Esophagus squamous epithelium (tissue), 5 donors: ENCODE measurements at places on chromosomes 6 and 20.

DNA sequence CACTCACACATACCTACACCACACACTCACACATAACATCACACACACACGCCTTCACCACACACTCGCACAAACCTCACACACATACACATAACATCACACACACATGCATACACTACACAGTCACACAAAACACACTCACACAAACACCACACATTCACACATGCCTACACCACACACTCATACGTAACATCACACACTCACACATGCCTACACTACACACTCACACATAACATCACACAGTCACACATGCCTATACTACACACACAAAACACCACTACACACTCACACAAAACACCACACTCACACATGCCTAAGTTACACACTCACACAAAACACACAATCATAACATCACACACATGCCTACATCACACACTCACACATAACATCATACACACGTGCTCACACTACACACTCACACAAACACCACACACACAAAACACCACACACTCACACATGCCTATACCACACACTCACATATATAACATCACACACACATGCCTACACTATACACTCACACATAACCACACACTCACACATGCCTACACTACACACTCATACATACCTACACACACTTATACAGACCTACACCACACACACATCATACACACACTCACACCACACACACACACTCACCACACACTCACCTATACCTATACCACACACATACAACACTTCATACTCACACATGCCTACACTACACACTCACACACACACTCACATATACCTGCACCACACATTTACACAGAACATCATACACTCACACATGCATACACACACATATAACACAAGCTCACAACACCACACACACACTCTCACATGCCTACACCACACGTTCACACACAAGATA lies 383.5 kb downstream of the C6orf118 start:
- DNase-seq: no peak

DNA sequence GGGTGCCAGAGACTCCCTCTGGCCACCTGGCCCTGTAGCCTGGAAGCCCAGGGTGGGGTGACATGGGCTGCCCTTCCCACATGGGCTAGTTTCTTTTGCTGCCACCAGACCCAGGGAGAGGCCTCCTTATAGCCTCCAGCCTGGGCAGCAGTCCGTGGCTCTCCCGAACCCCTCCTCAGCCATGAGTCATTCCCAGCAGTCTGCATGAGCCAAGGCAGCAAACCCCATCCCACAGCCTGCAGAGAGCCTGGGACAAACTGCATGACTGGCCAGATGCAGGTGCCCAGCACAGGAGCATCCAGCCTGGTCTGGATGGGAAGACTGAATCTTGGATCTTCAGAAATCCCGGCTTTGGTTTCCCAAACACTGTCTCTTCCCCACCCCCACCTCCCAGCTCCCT lies 75.7 kb downstream of the MRPL14 start:
- no peak for DNase-seq

- no peak for DNase-seq
Observed at GRCh38 chr20:22407237-22408193, 176.9 kb downstream of the FOXA2 start.

GRCh38 chr6:129670634-129671033 lies 39.3 kb downstream of the ARHGAP18 start:
- no peak for DNase-seq

GRCh38 chr6:170287371-170287876 lies 3.5 kb downstream of the DLL1 start:
- no peak for DNase-seq

- no peak for DNase-seq
Observed at GRCh38 chr6:130993292-130993765, 69.7 kb downstream of the EPB41L2 start.

- DNase-seq: no peak
Observed at GRCh38 chr6:151905072-151905471, 97.6 kb downstream of the ESR1 start.

DNA sequence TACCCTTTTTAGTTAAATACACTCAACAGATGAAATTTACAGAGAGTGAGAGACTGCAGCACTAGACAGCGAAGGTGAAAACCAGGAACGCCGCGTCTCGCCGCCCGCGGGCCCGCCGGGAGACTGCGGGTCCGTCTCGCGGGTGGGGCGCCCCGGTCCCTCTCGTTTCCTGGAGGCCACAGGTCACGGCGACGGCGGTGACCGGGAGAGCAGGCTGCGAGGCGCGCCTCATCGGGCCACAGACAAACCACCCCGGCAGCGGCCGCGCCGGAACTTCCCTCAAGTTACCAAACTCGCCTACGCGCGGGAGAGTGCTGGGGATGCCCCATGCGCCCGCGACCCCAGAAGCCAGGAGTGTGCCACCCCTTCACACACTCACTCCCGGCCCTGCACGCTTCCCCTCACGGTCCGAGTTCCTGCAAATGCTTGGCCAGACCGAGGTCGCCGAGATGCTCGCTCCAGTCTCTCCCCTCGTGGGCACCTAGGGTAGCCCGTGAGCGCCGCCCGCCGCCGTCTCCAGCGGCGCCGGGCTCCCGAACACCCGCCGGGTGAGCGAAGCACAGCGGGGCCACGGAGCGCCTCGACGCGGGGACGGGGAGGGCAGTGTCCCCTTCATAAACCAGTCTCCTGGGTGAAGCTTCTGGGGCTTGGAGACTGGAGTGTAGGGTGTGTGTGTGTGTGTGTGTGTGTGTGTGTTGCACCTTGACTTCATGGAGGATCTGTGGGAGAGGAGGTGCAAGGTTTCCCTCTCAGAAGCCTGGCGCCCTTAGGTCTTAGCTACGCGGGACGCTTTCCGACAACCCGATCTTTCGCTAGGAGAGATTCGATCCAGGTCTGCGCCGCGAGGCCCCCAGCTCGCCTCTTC lies 1.4 kb downstream of the BACH2 start:
- DNase-seq: no peak

DNA sequence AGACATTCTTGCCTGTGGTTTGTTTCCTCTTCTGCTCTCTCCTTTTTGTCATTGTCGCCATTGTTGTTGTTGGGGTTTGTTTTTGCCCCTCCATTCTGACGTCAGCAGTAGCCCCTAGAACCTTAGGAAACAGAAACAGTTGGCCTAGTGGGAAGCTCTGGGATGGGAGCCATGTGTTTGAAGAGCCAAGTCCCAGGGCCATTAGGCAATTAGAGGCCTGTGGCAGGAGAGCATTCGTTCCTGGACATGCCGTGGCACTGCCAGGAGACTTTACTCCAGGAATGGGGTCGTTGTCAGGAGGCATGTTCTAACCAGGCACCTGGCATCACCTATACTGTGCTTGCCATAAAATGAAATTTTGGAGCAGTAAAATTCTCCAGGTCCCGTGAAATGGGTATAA lies 39.7 kb downstream of the PPARD start:
- DNase-seq: no peak

GRCh38 chr20:22470620-22471026 lies 113.7 kb downstream of the FOXA2 start:
- no peak for DNase-seq

- DNase-seq: no peak
Observed at GRCh38 chr20:1894951-1895673, at the start of gene SIRPA. Gene SIRPA (plus strand): TSS chr20:1895407. CDS start chr20:1895448, 41 bp downstream.

DNA sequence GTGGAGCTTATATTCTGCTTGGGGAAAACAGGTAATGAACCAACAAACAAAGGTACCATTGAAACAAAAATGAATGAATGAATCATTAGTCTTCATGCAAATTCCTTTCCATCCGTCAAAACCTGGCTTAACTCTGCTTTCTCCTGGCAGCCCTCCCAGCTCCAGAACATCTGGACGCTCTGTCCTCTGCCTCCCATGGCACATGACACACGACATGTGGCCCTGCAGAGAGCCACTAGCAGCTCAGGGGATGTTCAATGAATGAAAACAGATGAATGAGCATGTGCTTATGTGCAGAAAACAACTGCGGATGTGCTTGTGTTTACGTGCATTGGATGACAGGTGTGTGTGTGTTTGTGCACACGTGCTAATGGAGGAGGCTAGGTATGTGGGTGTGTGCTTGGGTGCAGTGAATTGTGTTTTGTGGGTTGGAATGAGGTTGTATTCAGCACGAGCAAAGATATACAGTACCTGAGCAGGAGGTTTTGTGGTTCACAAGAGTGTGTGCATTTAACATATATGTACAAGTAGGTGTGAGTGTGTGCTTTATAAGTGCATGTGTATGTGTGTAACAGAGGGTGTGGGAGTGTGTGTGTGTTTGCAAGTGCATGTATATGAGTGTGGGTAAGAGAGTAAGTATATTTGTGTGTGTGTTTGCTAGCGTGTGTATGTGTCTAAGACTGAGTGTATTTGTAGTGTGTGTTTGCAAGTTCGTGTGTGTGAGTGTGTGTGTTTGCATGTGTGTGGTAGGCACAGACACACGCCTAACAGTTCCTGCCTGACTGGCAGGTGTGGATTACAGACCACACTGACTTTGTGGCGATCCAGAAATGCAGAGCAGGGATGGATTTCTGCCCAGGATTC lies 374.1 kb upstream of the SULF2 start:
- no peak for DNase-seq

- DNase-seq: no peak
Observed at GRCh38 chr20:50366270-50367103, 143.7 kb upstream of the PTPN1 start.

DNA sequence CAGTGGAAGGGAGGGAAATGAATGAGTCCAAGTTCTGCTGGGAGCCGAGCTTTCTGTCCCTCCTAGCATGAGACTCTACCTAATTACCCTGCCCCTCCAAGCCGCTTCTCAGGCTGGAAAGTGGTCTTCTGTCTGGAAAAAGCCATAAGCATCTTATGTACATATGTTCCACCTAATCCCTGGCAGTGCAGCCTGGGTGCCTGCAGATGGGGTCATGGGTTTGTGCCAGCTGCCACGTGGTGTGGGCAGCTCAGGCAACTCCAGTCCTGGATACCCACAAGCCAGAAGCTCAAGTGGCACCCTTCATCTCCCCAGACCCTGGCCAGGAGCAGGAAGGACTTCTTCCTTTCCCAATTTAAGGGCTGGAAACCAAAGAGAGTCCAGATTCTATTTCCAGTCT lies 253.1 kb downstream of the LY86 start:
- DNase-seq: no peak

GRCh38 chr6:170081556-170081955 lies 209.3 kb downstream of the DLL1 start:
- no peak for DNase-seq

DNA sequence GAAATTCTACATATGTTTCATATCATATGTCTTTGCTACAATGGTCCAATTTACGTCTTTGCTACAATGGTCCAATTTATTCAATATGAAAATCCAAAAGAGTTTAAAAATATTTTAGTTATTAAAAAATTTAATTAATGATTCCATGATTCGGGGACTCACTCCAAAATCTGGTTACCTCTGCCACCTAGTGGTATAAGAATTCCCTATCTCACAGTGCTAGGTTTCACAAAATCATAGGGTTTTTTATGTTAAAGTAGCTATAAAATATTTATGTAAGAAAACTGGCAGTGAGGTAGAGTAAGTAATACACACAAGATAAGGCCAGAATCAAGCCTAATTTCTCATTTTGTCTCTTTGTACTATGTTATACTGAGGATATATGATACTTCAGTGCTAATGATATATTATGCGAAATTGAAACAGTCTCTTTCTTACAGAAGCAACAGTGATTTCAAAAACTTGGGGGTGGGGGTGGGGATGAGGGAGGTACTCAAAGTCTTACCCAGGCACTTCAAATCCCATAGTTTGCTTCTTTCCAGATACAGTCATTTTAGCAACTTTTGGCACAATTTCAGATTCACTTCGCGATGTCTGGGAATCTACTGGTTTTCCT lies 52.3 kb downstream of the HBS1L start:
- no peak for DNase-seq
